ENCODE measurements at places on chromosomes 2 and 18. TPM values are rescaled to one million over a fixed set of nuclear protein-coding genes. Genes with fewer than 3 reads are reported as not detected.
A peak's percentile ranks its signal among the peaks of the same experiment; 100 is the strongest.

- peaks cover 11% of the 10 kb centered on the region for H3K4me1 ChIP-seq
- no peaks in the 10 kb centered on the region for H3K36me3 ChIP-seq
- DNase-seq, result peak; percentile 50
- no peak overlapping the region for H3K27ac ChIP-seq
Measured at GRCh38 chr18:3466872-3467271, 16.9 kb downstream of the TGIF1 start.

DNA sequence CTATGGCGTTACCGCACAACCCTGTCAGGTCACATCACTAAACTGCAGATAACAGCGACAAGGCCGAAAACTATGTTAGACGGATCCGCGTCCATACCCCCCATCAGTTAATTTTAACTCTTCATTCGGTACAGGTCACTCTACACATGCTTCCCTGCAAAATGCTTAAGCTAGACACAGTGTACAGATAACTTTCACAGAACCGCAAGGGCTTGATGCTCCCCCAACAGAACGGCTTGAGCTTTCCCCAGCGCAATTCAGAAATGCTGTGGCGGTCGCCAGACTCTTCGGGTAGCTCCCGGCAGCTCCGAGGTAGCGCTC is 283 bp upstream of the RBBP8 start:
- H3K4me3 ChIP-seq, result peak overlapping the region; percentile 92
- H3K27me3 ChIP-seq, result no peaks in the 10 kb centered on the region
- H3K36me3 ChIP-seq, result no peaks in the 10 kb centered on the region
- peak overlapping the region; percentile 86 for H3K27ac ChIP-seq
- no peak for DNase-seq

DNA sequence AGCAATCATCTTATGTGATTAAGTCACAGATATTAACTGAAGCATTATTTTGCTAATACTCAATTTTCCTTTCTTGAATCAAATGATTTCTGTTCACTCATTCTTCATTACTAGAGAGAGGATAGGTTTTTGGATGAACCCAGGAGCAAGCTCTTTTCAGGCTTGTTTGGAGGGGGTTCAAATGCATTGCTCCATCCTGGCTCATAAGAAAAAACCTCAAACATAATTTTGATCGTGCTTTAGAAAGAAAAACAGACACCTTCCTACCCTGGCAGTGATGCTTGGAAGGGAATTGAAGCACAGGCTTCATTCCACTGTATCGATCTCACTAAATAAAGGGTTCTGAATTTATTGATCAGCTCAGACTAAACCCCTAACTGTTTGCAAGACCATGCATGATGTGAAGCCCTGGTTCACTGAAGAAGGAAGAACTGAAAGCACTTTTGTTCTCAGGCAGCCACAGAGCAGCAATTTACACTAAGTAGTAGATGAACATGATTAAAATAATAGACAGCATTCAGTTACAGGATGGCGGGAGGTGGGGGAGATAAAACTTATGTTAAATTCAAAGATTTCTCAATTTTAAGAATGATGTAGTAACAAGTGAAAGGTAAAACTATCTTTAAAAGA is 53.4 kb downstream of the CDH2 start:
- no peak for DNase-seq
- H3K27ac ChIP-seq, result no peak overlapping the region
- H3K4me3 ChIP-seq, result no peak overlapping the region
- H3K4me1 ChIP-seq, result no peaks in the 10 kb centered on the region
- no peaks in the 10 kb centered on the region for H3K27me3 ChIP-seq

GRCh38 chr2:216765761-216766262 is 70.5 kb upstream of the IGFBP5 start:
- H3K4me1 ChIP-seq, result no peaks in the 10 kb centered on the region
- no peaks in the 10 kb centered on the region for H3K27me3 ChIP-seq
- no peak overlapping the region for H3K4me3 ChIP-seq
- H3K27ac ChIP-seq, result no peak overlapping the region
- DNase-seq, result no peak

Gene TTC21B
- polyA plus RNA-seq, result 10.0 TPM

Gene TMEM131
- 10.6 TPM for polyA plus RNA-seq
